Smooth muscle cell of the brain vasculature (primary cell): ENCODE measurements at places on chromosomes 5 and 9.
A peak's percentile ranks its signal among the peaks of the same experiment; 100 is the strongest.

- DNase-seq = no peak
Observed at GRCh38 chr5:88778736-88779135, 104.2 kb downstream of the MEF2C start.

DNA sequence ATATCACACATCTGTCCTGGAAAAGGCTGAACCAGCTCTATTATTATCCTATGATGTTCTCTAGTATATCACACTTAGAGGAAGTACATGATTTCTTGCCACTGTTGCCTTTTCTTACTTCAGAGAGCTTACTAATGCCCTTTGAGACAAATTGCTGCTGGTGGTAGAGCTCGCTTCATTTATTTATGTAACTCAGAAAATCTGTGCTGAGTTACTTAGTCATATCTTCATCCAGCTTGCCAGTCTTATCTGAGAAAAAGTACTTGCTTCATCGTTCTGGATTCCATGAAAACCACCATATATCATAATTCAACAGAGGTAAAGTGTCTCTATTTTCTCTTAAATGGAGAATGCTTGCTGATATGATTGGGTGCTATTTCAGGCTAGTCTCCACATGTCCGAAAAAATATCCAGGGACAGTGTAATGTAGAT is 26.6 kb downstream of the PTPDC1 start:
- DNase-seq = no peak

DNA sequence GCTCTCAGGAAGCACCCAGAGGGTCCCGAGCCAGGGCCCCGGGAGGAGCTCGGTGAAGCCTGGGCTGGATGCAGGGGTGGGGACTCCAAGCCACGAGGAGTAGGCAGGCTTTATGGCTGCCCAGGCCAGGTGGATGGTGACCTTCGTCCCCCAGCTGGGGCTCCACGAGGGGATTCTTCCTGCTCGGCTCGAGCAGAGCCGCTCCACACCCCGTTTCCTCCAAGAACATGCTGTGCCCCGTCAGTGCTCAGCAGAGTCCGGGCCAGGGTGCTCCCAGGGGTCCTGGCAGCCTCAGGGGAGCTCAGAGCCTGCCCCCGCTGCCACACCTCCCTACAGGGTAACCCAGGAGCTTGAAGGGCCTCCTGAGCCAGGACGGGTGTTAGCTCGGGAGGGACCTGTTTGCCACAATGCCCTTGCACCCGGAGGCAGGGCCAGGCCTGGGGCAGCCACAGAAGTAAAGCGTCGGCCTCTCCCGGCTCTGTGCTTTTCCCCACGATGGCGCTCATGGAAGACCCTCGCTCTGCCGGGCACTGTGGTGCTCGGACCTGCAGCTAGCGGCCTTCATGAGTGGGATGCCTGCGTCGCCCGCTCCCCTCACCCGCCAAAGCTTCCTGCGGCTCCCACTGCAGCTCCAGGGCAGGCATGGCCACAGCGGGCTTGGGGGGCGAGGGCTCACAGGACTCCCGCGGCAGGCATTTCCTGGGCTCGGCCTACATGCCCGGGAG is 86.8 kb downstream of the KCNT1 start:
- DNase-seq = no peak

DNA sequence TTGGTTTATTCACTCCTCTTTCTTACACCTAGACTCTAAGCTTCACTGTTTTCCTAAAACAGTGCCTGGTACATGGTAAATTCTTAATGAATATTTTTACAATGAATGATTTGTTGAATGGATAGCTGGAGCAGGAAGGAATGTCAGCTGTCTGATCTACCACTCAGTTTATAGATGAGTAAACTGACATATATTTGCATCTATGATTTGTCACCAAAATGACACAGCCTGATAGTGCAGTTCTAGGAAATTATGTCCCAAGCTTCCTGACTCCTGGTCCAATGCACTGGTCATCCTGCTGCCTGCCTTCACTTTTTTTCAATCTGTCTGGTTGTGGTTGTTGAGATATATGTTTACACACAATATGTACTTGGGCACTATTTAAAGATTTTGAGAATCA is 651.7 kb upstream of the WWC1 start:
- DNase-seq = no peak

- no peak for DNase-seq
Observed at GRCh38 chr5:173582216-173583111, 34.0 kb downstream of the BOD1 start.

- no peak for DNase-seq
Observed at GRCh38 chr5:135127439-135128240, 93.6 kb upstream of the PITX1 start.

- peak; percentile 24 for DNase-seq
Observed at GRCh38 chr9:107425101-107426025, 64.2 kb downstream of the KLF4 start.

- no peak for DNase-seq
Observed at GRCh38 chr5:142134331-142135010, 25.9 kb downstream of the NDFIP1 start.

GRCh38 chr5:114312658-114313057 is 49.2 kb upstream of the KCNN2 start:
- no peak for DNase-seq

DNA sequence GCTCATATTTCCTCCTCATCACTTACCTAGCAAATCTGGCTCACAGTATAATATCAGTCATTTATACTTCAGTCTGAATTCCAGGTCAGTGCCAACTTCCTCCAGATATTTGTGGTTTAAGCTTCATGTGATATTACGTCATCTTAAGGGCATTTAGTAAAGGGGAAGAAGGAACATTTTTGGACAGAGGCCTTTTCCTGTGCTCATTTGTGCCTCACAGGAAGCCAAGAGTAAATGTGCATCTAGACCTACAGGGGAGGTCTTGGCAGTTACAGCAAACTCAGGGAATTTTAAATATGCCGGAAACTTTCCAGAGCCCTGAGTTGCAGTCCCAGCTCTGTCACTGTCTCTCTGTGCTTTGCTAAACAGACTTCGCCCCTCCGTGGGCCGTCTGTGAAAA is 12.3 kb upstream of the KCNIP1 start:
- DNase-seq = peak; percentile 26

GRCh38 chr5:95684361-95684760 is 1.6 kb upstream of the SPATA9 start:
- DNase-seq = no peak

DNA sequence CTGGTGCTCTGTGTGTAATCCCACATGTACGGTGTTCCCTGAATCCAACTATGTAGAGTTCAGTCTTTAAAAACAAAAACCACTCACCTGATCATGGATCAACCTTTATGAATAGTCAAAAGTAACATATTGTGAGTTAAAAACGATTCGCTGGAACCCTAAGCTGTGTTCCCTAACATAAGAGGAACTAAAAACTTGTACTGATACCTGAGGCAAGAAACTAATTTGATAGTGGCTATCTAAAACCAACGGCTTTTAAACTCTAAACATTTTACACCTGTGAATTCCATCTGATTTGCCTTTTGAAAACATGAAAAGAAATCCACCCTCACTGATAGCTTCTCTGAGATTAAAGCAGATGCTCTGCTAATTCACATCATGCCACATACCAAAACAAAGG is 101.5 kb downstream of the DEPDC1B start:
- no peak for DNase-seq

DNA sequence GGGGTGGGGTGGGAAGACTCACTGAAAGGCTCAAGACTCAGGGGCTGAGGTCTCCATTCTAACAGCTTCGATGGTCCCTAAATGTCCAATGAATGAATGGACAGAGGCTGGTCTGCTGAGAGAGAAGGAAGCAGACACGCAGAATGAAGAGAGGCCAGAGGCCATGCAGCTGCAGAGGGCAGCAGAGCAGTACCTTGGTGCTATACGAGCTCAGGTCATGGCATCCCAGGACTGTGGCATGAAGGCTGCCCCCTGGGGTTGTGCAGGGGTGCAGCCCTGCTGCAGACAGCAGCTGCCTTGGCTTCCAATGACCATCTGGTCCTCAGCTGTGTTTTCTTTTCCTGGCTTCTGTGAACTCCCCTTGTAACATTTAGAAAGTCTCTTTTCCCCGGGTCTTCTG is 15.2 kb upstream of the CORO2A start:
- DNase-seq = no peak

DNA sequence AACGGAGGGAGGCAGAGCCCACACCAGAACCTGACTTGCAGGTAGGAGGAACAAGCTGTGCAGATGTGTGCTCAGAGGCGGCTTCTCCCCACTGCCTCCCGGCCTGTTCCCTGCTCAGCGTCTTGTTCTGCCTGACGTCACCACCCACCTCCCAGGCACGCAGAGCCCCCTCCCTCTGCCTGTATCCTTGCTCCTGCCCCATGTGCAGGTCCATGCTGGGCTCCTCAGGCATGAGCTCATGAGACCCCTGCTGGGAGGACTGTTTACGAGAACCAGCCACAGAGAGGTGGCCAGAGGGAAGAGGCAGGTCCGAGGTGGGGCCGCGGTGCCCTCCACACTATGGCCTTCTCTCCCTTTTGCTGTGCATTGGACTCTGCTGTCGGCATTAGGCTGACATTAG is 45.5 kb downstream of the SLC6A3 start:
- DNase-seq = no peak

DNA sequence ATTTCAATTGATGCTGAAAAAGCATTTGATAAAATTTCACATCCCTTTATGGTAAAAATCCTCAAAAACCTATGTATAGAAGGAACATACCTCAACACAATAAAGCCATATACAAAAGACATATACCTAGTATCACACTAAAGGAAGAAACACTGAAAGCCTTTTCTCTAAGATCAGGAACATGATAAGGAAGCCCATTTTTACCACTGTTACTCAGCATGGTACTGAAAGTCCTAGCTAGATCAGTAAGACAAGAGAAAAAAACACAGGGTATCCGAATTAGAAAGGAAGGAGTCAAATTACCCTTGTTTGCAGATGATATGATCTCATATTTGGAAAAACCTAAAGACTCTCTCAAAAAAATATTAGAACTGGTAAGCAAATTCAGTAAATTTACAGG is 350.2 kb upstream of the PDE4D start:
- no peak for DNase-seq

DNA sequence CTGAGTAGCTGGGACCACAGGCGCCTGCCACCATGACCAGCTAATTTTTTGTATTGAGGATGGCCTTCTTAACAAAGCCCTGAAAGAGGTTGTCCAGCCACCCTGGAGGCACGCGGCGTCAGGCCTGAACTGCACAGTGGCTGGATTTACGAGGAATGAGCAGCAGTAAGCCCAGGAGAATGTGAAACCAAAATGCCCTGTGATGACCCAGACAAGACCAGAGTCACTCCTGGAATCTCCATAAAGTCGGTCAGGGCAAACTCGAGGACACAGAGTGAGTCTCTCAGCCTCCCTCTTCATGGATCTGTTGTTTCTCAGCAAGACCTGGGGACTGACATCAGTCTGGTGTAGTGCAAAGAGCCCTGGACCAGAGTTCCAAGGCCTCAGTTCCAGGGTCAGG is 53.2 kb upstream of the C5orf58 start:
- no peak for DNase-seq

DNA sequence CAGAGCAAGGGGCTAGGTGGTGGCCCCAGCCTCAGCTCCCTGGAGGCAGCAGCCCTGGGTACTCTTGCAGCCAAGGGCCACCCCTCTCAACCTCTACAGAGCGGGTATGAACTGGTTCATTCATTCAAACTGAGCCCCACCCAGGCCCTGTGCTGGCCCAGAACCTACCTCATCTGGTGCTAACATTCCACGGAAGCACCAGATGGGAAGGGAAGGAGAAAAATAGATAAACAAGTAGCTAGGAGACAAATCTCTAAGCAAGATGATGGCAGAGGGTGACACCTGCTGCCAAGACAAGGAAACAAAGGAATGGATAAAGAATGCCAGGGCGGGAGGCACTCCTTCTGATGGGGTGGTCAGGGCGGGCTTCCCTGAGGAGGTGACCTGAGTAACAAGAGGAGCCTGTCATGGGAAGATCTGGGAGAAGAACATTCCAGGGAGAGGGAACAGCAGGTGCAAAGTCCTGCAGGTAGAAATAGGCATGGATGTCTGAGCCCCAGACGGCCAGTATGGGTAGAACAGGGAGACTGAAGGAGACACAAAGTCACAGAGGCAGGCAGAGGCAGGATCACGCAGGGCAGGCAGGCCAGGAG is 6.1 kb downstream of the ST6GALNAC4 start:
- DNase-seq = no peak

GRCh38 chr5:10519729-10520128 is 44.1 kb upstream of the ANKRD33B start:
- no peak for DNase-seq

GRCh38 chr9:134413890-134414623 is 87.8 kb downstream of the RXRA start:
- peak; percentile 39 for DNase-seq

GRCh38 chr9:95710446-95710845 is 165.0 kb upstream of the ERCC6L2 start:
- DNase-seq = no peak

DNA sequence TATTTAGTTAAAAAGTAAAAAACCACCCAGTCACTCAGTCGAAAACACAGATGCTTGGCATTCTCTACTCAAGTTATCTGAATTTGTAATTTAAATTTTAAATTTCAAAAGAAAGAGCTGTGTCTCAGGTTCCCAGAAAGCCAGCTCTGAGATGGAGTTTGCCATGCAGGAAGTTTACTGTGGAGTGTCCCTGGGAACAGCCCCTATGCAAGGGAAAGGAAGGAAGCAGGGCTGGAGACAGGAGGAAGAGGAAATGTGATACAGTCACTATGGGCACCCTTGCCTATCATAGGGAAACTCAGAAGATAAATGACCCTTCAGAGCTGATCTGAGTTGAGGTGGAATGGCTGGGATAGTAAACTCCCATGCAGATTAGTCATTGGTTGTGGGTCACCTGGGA is 408.8 kb upstream of the ACTBL2 start:
- no peak for DNase-seq

DNA sequence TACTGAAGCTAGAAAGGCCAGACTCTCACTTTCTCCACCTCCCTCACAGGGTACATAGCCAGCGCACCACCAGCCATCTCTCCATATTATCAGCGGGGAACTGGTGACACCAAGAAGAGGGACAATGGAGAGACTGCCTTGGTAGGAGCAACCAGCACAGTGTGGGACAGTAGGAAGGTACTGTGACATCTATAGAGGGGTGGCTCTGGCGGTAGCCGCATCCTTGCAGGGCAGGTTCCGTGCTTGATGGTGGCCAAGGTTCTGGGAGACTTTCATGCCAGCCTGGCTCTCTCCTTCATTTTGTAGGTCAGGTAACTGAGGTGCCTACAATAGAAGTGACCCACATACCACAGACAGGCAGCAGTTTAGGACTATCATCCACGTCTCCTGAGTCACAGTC is 65.5 kb upstream of the SMIM23 start:
- no peak for DNase-seq
